ENCODE measurements at places on chromosomes 7 and 10.

- no peak for DNase-seq
Observed at GRCh38 chr10:11192304-11193000, 174.8 kb downstream of the CELF2 start.

- no peak for DNase-seq
Observed at GRCh38 chr7:28061824-28062196, 118.8 kb downstream of the JAZF1 start.

- no peak for DNase-seq
Observed at GRCh38 chr7:154738216-154738615, 264.7 kb downstream of the PAXIP1 start.

DNA sequence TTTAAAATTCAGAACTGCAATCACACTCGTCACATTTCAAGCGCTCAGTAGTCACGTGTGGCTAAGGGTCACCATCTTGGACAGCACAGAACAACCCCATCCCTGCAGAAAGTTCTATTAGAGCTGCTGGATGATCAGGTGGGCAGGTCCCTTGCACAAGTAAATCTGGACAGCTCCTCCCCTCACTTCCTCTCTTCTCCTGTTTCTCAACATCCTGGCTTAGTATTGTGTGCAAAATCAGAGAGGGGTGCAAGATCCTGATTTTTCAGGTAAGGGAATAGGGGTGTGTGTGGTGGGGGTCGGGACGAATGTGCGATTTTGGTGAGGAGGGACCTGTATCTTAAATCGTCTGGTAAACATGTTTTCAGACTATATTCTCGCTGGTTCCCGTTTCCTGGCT, at the start of gene GIMAP4:
TSS of gene GIMAP4 (plus strand) at position 222 of the 400 bp plus-strand sequence. CDS start 2,512 bp downstream, outside the sequence.
- DNase-seq: no peak

DNA sequence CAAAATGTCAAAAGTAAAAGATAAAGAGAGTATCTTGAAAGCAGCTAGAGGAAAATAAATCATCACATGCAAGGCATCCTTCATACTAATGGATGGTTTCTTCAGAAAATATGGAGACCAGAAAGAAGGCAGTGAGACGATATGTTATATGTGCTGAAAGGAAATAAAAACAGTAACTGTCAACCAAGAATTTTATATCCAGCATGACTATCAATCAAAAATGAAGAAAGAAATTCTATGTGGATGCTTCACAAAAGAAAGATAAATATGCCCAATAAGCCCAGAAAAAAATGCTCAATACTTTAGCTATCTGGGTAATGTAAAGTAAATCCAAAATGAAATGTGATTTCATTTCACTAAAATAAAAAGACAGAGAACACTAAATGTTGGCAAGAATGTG, 142.1 kb downstream of the DGKI start:
- no peak for DNase-seq

- DNase-seq: no peak
Observed at GRCh38 chr7:93354815-93355214, 122.6 kb downstream of the VPS50 start.

All from stimulated activated CD4-positive, alpha-beta T cell treated with anti-CD3 and anti-CD28 coated beads, Interleukin-4, amount 100 ng/mL, for 48 hours (primary cell).